Astrocyte of the cerebellum (primary cell): ENCODE measurements at places on chromosomes 2 and 18.

DNA sequence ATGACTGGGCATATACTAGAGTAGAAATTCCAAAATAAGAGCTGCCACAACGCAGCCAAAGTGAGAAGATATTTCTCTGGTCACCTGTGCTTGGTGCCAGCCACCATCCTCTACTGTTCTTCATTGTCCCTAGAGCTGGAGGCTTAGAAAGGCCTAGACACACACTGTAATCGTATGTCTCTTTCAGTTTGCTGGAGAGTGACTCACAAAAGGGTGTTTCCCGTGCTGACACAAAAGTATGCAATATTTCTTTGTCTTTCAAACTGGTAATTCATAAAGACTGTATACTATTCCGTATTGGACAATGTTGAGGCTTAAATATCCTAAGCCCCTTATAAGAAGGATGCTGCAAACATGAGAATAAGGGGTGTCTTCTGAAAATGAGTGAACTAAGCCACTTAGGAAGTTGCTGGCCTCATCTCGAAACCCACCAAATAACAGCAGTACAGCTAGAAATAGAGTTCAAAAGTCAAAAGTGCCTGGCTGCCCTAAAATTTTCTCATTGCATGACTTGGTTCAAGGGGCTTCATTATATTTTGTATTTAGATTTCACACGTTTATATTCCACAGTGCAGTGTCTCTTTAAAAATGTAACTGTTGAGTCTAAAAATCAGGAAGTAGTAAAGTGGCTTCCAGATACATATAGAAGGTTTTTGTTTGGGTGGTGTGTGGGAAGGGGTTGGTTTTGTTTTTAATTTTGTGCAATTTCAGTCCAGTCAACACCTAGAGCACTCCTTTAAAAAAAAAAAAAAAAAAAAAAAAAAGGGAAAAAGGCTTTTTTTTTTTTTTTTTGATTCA, 601.1 kb downstream of the ARHGAP15 start:
- DNase-seq: no peak

- DNase-seq: no peak
Observed at GRCh38 chr2:220226546-220226945, 599.1 kb downstream of the SLC4A3 start.

DNA sequence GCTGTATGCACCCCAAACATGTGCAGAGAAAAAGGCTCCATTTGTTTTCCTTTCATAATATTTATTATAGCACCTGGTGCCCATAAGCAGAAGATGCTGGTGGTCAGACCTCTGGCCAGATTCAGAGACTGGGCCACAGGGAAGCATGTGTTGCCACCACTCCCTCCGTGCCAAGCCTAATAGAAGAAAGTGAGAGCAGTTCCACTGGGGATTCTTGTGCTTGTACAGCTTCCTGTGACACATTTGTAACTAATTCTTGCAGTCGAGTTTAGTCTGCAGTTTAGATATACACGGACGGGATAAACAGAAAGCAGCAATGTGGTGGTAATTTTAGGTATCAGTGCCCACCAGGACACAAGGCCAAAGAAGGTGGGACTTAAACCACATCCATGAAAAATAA, 135.4 kb upstream of the PIEZO2 start:
- DNase-seq: no peak

DNA sequence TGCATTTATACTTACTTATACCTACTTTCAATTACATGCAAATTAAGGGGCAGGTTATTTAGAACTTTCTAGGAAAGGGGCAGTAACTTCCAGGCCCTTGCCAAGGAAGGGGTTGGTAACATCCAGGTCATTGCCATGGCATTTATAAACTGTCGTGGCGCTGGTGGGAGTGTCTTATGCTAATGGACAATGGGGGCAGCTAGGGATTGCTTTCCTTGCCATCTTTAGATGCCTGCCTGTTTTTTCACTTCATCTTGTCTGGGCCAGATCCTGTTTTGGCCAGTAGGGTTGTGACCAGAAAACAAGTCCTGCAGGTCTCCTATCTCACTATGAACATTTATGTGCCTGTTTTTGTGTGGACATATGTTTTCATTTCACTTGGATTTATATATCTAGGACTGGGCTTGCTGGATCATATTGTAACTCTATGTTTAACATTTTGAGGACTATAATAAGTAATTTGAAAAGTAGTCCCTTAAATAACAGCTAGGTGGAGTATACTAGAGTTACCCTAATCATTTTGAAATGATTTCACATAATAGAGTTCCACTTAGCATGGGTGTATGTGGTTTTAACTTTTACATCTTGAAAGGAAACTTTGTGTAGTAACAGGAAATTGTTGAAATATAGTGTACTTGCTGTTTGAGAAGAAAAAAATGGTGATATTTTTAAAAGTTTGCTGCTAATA, 56.1 kb downstream of the LCLAT1 start:
- no peak for DNase-seq

DNA sequence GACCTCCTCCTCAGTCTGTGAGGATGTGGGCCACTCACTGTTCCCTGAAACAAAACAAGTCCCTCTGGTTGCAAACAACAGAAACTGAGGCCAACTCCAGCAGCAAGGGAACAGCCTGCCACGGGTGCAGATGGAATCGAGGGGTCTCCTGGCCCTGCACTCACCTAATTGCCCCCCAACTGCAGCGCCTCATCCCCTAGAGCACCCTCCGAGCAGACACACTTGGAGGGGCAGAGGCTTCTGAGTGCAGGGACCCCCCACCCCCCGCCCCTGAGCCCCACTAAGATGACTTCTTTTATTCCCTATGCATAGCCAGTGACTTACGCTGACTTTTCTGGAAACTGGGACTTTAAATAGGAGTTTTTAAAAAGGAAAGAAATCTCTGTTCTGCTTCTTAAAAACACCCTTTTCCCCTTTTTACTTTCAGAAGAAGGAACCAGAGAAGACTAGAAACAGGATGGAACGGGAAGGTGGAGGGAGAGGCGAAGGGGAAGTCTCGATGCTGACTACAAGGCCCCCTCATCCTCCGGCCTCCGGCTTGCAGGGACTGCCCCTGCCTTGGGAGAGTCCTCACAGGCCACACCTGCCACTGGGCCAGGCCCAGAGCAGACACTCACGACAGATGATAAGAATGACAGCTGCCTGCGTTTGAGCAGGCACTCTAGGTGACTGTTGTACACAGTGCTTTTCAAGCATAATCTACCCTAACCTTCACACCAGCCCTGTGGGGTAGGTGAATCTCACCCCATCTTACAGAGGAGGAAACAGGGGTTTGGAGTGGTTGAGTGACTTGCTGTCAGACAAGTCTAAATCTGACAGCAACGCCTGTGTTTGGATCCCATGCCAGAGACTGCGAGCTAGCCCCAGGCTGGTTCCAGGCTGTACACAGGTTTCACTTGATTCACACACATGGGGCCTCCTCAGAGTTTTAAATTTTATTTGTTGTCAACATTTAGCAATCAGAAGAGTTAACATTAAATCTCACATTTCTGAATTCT, 28.2 kb upstream of the BIN1 start:
- no peak for DNase-seq
